DMS 273 treated with DMSO at 0.1 percent for 48 hours (cell line): ENCODE measurements at places on chromosomes 1 and 21.

DNA sequence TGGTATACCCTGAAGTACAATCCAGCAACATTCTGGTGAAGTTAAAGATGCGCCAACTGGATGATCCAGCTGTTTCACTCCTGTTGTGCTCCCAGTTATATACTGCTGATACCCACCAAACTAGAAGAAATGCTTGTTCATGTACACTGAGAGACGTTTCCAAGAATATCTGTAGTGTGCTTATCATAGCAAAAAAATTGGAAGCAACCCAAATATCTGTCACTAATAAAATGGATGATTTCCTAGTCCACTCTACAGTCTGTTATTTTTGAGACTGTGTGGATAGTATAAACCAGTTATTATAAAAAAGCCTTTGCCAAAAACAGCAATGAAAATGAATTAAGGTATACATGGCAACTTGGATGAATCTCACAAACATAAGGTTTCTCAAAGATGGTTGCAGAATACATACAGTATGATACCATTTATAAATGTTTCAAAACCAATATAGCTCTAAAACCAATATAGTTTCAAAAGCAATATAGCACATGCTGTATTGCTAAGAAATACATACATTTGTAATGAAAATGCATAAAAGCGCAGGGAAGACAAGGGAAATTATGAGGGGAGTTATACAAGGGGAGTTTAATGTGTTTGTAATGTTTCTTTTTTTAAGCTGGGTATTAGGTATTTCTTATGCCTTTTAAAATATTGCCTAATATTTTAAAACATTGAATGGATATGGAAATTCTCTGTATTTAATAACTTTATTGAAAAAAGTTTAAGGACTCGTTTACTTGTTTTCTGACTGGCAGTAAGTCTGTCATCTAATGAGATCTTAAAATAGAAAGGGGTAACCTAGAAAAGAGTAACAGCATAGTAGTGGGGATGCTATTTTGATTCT, 36.5 kb downstream of the GPSM2 start:
- DNase-seq = no peak

- DNase-seq = no peak
Measured at GRCh38 chr1:183954496-183954895, 83.0 kb downstream of the COLGALT2 start.

DNA sequence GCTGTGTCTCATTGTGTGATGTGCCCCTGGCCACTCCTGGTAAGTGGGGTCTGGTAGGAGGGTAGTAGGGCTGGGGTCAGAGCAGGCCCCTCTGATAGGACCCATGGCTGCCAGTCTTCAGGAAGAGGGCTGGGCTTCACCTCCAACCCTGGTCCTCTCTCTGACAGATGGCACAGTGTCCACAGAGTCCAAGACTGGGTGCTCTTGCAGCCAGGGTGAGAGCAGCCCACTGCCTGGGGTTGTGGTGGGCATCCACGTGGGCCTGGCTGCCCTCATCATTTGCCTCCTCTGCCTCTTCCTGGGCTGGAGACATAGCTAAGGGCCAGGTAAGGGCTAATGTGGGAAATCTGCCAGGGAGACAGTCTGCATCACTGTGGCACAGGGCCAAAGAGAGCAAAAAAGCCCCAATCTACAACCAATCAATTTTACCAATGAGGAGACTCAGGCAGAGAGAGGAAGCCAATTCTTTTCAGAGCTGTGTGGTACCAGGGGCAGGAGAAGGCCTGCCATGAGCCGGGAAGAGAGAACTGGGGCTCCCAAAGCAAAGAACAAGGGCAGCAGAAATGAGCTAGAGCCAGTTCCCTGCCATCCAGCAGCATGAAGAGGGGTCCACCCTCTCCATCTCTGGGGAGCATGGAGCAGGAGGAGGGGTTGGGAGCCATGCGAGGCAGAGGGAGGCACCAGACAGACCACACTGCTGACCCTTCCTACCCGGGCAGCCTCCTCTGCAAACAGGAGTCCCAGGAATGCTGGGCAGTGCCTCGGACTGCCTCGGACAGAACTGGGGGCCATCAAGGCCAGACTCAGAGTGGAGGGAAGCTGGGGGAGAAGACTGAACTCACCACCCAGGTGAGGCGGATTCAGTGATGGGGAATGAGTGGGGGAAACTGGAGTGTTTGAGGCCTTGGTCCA, 26.8 kb downstream of the SLC27A3 start:
- no peak for DNase-seq

GRCh38 chr1:45673956-45674355, 12.4 kb downstream of the GPBP1L1 start:
- no peak for DNase-seq

GRCh38 chr1:84277343-84278059, 24.0 kb upstream of the SAMD13 start:
- no peak for DNase-seq

DNA sequence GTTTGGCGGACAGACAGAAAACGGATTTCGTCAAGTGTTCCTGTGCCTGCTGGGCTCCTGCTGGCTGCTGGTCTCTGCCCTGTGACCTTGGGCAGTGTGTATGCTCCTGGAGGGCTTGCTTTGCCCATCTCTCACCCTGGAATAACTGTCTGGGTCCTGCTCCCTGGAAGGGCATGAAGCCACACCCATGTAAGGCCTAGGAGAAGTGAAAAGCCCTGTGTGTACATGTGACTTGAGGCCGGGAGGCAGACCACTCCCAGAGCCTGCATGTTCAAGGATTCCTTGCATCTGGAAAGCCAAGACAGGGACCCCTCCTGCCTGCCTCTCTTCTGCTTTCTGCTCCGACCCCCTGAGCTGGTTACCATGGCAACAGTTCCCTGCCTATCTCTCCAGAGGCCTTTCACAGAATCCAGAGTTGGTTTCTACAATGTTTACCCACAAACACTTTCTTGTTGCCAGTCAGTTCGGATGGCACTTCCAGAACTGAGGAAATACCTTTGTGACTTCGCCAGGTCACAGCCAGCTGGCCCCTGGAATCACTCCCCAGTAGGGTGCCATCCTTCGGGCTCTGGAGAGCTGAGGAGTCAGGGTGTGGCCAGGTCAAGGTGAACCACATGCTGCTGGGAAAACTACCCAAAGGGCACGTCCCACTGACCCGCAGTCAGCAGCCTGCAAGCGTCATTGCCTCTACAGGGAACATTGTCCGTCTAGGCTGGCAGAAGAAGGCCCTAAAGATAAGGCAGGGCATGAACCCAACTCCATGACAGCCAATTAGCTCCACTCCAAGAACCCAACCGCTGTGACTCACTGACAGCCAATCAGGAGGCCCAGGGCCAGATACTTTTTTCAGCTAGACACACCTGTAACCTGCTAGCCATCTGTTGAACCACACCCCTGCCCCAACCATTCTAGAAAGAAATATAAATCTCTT, 14.7 kb upstream of the GPR37L1 start:
- no peak for DNase-seq

GRCh38 chr1:225437710-225438437, 10.0 kb upstream of the LBR start:
- no peak for DNase-seq

GRCh38 chr1:7292714-7293419, 478.2 kb upstream of the VAMP3 start:
- DNase-seq = no peak

DNA sequence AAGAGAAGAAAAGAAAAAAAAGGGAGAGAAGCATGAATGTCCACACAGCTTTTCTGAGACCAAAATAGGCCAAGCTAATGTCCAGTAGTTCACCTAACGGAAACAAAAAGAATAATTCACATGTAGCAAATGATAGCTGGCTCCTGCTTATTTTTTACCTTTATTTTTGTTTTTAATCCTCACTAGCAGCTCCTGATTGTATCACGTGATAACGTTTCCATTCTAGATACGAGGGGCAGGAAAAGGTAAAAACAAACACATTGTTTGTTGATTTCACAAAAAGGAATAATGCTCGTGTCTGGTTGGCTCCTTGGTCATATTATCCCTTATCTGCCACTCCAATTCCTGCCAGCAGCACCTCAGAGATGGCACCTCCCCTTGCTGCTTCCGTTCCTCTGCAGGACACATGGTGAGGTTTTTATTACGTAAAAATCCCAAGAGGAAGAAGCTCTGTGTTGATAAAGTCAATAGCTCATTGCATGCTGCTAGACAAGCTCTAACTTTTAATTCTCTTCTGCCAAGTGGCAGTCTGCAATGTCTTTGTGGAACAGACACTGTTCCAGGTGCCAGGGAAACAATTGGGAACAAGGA, 201.7 kb downstream of the CRB1 start:
- DNase-seq = no peak

DNA sequence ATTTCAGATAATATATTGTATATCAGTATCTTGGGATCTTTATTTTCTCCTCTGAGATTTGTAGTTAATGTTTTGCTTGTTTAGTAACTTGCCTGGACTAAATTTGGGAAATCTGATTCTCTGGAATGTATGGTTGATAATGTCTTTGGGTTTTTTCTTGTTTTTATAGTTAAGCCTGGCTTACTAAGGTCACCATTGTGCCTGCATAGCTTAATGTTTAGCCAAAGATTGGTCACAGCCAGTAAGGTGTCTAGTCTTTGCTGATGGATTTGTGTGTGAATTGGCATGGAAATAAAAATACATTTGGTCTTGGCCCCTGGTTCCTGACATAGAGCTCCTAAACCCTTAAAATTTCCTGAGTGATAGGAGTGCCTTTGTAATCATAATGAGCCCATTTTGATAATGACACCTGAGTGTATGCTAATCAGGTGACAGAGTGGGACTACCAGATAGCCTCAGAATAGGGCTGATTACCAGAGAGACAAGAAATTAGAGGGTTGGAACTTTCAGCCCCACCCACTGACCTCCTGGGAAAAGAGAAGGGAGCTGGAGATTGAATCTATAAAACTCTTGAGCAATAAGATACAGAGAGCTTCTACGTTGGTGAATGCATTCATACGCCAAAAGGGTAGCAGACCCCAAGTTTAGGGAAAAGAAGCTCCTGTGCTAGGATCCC, 47.9 kb upstream of the NUF2 start:
- no peak for DNase-seq

DNA sequence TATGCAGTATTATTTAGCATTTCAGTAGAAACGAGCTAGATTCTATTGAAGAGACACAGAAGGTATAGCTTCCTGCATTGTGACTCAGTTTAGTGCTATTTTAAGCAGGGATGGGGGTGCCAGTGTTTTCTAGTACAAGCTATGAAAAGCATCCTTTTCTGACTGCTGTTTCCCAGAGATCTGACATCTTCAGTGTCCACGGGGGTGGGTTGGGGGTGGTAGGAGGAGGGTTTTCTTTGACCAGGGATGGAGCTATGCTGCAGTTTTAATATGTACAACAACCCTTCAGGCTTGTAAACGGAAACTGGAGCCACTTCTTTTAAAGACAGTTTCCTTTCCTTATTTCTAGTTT, 2.7 kb upstream of the NEGR1 start:
- no peak for DNase-seq

DNA sequence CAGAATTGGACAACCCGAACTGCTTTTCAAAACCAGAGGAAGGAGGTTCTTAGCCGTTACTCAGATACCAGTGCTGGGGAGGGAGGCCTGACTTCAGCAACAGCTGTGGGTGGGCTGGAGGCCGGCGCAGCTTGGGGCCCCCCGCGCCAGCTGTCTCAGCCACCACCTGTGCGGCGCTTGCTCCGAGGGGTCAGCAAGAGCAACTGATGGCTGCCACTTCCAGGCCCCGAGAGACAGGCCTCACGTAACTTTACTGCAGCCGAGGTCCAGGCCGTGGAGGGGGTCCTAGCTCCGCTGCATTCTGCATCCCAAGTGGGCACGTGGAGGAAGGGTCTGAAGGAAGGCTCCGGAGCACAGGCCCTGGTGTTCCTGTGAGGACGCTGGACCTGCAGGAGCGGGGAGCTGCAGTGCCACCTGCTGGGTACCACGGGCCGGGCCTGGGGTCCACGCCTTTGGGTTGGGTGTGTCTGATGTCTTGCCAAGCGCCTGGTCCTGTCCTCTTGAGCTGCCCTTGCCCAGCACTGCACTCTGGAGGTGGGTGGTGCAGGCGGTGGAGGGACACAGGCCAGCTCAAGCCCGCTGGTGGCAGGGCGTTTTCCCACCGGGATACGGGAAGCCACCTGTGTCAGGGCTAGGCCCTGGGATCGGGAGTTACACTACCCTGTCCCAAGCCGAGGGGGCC, 9.8 kb downstream of the THAP3 start:
- no peak for DNase-seq

- no peak for DNase-seq
Measured at GRCh38 chr1:16167331-16168143, 11.7 kb upstream of the EPHA2 start.

GRCh38 chr1:56320464-56321149, 258.8 kb downstream of the PLPP3 start:
- DNase-seq = no peak

DNA sequence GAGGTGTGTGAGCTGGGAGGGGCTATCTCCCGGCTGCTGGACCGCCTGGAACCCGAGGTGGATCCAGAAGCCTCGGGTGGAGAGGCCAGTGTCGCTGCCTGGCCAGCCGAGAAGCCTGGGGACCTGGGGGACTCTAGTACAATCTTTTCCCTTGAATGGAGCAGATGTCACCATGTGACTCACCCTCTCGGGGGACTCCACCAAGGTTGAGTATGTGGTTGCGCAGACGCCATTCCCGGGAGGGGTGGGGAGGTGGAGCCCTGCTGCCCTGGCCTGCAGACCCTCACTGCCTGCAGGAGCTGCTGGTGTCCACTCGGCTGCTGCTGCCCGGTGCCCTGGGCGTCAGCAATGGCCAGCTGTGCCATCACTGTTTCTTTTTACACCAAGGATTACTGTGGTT, 40.3 kb downstream of the TP73 start:
- peak; percentile 21 for DNase-seq

- DNase-seq = peak; percentile 63
Measured at GRCh38 chr1:169193191-169193850, 86.8 kb downstream of the ATP1B1 start.

- DNase-seq = no peak
Measured at GRCh38 chr1:231985296-231986023, 358.9 kb downstream of the DISC1 start.

DNA sequence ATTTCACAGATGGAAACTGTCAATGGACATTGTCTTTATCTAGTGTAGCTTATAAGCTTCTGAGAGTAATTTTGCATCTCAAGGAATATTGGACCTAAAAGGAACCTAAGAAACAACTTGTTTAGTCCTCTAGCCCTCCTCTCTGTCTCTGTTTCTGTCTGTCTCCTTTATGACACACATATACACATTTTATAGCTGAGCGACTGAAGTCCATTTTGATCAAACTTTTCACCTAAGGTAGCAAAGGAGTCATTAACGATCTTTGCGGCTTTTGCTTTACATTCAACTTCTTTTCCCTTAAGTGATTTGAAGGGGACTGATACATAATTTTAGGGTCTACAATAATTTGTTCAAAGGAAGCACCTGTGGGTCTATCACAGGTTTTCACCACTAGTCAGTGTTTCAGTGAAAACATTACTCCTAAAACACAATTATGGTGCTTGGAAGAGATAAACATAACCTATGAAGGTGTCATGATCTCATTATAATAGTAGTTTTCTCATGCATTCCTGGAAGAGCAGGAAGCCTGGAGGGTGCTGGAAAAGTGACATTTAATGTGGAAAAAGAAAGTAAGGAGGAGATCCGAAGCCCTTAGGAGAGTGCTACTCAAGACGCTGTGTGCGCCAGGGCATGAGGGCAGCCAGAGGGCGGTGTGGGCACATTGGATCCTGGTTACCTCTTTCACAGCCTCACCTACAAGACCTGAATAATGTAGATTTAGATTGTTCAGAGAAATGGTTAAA, 248.6 kb downstream of the DNM3 start:
- no peak for DNase-seq
